Activated T-cell treated with anti-CD3 and anti-CD28 coated beads, Interleukin-2, amount 50 U/mL, for 24 hours (primary cell): ENCODE measurements at places on chromosomes 11 and 22.

DNA sequence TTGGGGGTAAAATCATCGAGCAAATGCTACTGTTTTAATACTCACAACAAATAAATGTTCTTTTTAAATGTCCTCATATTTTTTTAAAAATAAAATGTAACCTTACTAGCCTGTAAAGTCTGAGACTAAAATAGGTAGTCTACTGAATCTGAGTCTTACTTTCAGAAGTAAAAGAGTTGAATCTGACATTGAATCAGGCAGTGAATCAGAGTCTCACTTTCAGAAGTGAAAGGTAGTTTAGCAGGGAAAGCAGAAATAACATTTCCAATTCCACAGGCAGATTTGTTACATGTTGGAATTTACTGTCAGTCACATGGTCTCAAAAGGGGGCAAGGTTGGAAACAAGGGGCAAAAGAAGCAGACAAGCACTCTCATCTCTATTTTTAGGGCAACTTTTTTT is 143.0 kb downstream of the ELP4 start:
- no peak for DNase-seq

DNA sequence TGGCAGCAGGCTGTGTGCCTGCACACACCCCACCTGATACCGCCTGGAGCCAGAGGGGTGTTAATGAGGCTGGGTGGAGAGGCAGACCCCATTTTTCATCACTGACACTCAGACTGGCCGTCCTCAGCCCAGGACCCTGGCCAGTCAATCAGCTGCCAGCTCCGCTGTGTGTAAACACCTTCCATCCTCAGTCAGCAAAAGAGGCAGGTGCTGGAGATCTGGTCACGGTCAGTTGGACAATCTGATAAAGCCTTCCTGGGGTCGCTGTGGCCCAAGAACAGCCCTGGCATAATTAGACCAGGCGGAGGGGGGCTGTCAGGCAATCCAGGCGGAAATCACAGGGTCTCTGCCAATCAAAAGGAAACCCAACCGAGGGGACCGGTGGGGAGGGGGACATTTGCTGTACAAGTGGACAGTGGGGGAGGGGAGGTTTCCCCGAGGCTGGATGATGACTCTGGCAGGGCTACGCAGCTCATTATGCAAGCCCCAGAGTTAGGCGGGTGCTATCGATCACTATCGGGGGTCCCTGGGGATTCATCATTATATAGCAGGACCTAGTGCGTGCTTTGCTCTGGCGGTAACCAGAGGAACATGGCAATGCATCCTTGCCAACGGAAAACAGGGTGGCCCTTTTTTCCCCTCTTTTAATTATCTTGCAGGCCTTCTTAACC is 72.9 kb downstream of the ABTB2 start:
- DNase-seq: no peak

DNA sequence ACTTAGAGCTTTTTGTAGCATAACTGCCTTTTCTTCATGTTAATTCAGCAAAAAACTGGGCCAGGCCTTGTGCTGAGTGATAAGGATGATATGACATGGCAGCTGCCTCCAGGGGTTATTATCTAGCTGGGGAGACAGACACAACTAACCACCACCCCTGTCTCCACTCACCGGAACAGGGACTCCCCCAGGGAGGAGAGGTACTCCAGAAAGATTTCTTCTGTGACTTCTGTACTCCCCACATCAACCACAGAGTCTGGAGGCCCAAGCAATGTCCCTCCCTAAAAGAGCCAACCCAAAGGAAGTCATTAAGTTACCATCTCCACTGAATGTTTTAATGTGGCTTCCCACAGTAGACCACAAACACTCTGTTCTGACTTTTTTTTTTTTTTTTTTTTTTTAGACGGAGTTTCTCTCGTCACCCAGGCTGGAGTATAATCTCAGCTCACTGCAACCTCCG is 14.3 kb upstream of the PMM1 start:
- peak; percentile 60 for DNase-seq

- no peak for DNase-seq
These were observed at the start of gene GPR152 for GRCh38 chr11:67452141-67452952. GPR152 (minus strand) TSS chr11:67452729; CDS start chr11:67452724, 5 bp downstream.

DNA sequence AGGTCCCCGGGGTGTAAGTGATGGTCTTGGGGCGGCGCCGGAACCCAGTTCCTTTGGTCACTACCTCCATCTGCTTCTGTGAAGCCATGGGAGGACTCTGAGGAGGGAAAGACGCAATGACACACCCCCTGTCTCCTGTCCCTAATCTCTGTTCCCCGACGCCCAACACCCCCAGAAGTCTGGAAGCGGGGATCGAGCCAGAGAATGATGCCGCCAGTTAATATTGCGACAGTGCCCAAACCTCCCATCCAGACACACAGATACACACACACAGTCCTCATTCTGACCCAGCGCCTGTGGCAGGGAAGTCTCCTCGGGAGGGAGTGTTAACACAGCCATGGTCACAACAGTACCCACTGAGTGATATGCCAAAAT is 352 bp downstream of the C22orf23 start:
- DNase-seq: no peak

- DNase-seq: no peak
These were observed 17.1 kb upstream of the EFCAB6 start for GRCh38 chr22:43828998-43829782.

DNA sequence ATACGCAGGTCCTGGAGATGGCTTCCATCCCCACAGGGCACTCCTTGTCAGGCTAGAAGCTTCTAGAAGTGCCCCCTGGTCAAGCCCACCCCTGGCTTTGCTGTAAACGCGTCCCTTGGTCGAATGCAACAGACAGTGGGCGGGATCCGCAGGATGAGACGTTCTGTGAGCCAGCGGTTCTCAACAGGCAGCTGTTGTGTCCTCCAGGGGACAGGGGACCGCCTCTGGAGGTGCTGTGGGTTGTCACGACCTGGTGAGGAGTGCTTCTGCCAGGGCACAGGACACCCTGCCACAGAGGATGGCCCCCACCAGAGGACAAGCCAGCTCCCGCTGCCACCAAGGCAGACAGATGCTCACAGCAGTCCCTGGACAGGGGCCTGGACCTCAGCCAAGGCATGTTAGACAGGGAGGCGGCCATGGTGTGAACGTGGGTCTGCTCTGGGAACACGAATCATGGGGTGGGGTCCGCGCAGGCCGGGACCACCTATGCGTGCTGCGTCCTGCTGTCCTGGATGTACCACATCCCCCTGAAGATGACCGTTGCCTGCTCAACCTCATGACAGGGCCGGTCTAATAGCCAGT is 11.7 kb downstream of the CRELD2 start:
- DNase-seq: no peak

- DNase-seq: no peak
These were observed 27.9 kb downstream of the SHANK3 start for GRCh38 chr22:50700387-50701075.

- no peak for DNase-seq
These were observed 67.4 kb downstream of the MICAL2 start for GRCh38 chr11:12177739-12178338.

- DNase-seq: peak; percentile 34
These were observed 105.3 kb upstream of the HSD17B12 start for GRCh38 chr11:43574949-43575912.

GRCh38 chr11:12503039-12503484 is 125.7 kb downstream of the PARVA start:
- DNase-seq: no peak

DNA sequence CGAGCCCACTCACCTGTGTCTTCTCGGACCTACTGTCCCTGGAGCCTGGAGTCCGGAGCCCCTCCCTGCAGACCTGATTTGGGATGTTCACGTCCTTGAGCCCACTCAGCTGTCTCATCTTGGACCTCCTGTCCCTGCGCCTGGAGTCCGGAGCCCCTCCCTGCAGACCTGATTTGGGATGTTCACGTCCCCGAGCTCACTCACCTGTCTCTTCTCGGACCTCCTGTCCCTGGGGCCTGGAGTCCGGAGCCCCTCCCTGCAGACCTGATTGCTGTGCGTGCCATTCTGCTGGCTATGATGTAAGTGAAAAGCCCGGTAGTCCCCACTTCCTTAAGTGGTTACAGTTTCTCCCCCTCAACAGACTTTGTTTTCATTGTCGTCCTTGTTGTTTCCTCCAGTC is 867.1 kb downstream of the BRD1 start:
- no peak for DNase-seq
